ENCODE measurements at places on chromosomes 11 and 22.
A peak's percentile ranks its signal among the peaks of the same experiment; 100 is the strongest.

DNA sequence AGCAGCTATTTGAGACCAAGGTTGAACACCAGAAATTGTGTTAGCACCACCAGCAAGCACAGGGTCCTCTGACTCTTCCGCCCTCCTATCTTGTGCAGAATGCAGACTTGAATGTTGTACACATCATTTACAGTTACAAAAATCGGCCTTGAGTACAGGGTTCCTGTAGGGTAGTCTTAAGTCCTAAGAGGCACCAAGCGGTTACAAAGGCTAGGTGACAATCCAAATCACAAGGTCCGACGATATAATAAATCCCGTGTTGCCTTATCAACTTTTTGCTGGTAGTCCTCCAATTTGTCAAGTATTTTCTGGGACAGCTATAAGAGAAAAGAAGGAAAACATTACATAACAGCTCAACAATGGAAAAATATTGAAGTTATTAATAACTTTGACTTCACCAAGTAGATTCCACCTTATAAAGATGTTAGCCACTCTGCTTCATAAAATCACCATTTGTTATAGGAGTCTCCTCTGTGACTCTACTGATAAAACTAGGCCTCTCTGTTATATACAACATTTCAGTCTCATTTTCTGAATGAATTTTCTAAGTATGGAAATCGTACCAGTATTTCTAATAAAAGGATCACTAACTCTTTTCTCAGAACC is 11.8 kb upstream of the FNBP4 start:
- DNase-seq = no peak

DNA sequence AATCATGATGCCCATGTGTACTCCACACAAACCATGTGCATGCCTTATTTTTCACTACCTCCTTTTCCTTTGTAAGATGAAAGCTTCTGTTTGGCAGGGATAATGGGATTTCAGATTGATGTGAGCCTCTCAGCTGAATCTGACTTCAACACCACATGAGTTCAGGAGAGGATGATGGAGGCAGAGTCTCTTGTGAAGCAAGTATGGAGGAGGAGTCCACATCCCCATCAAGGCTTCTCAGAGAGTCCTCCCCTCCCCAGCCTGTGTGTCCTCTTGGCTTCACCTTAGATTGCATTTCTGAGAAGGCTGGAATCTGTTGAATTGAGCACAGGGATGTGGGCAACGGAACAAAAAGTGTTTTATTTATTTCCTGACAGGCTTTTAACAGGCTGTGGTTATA is 370.4 kb downstream of the FAT3 start:
- DNase-seq = no peak

- DNase-seq = no peak
Measured at GRCh38 chr22:47188261-47189055, 426.0 kb downstream of the TBC1D22A start.

GRCh38 chr11:65308281-65308891 is 6.3 kb upstream of the CDC42EP2 start:
- peak; percentile 7 for DNase-seq

GRCh38 chr11:69295079-69295994 is 1.4 kb downstream of the MYEOV start:
- no peak for DNase-seq

DNA sequence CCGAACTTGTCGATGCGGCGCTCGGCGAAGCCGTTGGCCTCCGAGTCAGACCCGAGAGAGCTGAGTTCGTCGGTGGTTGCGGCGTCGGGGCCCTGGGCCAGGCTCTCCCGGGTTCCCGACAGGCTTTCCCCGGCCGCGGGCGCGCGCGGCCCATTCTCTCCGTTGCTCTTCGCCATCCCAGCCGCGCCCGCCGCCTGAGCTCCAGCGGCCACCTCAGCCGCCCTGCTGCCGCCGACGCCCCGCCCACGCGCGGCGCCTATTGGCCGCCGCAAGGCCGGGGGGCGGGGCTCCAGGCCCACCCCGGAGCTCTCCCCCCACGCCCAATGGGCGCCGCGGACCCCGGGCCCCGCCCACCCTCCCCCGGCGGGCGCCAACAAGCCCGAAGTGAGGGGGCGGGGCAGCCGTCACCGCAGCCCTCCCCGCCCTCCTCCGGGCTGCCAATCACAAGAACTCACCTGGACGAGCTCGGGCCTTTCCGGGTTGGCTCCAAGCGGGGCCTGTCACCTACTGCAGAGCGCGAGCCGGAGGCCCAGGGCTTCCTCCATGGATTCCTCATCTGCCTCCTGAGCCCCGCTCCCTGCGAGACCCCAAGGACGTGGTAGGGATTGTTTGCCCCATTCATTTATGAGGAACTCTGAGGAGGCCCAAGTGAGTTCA is at the start of gene TBC1D10A:
Gene TBC1D10A, minus strand, starts transcription at position 236 of the 657 bp plus-strand sequence. Its CDS starts 60 bp downstream, at position 176.
- peak; percentile 95 for DNase-seq

DNA sequence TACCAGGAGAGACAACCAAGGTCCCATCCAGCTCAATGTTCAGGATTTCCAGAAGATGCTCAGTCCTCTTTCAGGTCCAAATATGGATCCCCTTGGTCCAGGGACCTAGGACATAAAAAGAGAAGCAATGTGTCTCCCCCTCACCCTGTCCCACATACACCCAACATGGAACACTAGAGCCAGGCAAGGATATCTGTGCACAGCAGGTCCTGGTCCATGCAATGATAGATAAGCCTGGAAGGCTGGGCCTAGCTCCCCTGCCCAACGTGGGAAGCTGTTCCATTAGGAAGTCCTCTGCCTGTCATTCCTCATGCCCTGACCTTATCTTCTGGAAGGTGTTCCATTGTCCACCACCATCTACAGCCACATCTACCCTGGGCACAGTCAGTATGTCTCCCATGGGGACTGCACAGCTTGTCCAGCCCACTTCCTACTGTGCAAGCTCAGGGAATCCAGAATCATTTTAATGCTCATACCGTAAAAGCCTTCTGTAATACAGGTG is 1434.8 kb downstream of the TBC1D22A start:
- DNase-seq = no peak

GRCh38 chr11:16856022-16856471 is 117.6 kb downstream of the C11orf58 start:
- DNase-seq = no peak

GRCh38 chr22:47804281-47804680 is 1041.8 kb downstream of the TBC1D22A start:
- no peak for DNase-seq

DNA sequence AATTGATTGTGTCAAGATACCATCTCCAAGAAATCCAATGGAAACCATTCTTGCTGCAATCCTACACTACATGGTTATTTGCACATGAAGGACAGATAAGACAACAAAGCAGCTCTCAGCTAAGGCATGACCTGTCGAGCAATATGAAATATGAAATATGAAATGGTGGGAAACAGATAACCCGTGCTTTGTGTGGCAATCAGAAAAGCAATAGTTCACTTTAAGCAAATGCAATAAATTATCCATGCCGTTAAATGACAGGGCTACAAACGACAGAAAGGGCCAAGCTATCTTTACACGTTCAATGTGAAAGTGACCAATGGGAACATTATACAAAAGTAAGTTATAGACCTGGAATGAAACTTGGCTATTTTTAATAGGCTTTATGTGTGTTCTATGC is 35.2 kb downstream of the KMT5B start:
- no peak for DNase-seq

DNA sequence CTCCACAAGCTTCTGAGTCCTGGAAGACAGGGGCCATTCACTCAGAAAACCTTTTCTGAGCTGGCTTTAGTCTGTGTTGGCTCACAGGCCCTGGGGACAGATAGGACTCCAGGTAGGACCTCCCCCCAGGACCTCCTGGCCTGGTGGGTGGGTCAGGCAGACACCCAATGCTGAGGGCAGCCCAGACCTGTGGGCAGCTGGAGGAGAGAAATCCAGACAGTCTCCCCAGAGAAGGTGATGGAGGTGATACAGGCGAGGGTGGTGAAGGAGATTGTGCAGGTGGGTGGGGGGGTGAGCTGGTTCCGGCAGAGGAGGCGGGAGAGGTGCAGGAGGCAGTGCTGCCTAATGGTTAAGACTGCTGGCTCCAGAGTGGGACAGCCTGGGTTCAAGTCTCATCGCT is 15.6 kb downstream of the LRRC32 start:
- no peak for DNase-seq

- DNase-seq = no peak
Measured at GRCh38 chr22:29070490-29070889, 2.3 kb upstream of the KREMEN1 start.

- no peak for DNase-seq
Measured at GRCh38 chr11:15150507-15150906, 35.8 kb downstream of the INSC start.

GRCh38 chr11:65102142-65103095 is 6.4 kb downstream of the VPS51 start:
- DNase-seq = no peak

GRCh38 chr11:86062719-86063118 is 6.2 kb downstream of the PICALM start:
- peak; percentile 45 for DNase-seq

- no peak for DNase-seq
Measured at GRCh38 chr11:28274216-28274615, 166.0 kb downstream of the METTL15 start.

DNA sequence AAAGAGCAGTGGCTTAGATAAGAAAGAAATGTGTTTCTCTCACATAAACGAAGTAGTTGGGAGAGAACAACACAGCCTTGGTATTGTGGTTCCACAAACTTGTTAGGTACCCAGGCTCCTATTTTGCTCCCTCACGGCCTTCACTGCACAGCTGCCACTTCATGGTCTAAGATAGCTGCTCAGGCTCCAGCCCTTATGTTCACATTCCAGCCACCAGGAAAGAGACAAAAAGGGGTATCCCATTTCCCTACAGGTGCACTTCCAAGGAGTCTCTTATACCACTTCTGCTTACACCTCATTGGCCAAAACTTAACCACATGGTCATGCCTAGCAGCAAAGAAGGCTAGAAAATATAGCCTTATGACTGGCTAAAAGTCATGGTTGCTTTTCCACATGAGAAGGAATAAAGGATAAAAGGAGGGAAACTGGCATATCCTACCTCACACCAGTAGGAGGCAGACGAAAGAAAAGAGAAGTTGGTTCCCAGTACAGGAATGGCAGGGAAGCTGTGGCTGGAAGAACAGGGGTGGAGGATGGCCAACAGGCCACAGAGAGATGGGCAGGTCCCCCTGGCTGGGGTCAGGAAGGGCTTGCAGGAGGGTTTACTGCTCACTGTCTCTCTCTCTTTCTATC is 5.4 kb upstream of the HDHD5 start:
- no peak for DNase-seq

GRCh38 chr11:95764267-95764898 is 25.2 kb downstream of the FAM76B start:
- DNase-seq = peak; percentile 79

DNA sequence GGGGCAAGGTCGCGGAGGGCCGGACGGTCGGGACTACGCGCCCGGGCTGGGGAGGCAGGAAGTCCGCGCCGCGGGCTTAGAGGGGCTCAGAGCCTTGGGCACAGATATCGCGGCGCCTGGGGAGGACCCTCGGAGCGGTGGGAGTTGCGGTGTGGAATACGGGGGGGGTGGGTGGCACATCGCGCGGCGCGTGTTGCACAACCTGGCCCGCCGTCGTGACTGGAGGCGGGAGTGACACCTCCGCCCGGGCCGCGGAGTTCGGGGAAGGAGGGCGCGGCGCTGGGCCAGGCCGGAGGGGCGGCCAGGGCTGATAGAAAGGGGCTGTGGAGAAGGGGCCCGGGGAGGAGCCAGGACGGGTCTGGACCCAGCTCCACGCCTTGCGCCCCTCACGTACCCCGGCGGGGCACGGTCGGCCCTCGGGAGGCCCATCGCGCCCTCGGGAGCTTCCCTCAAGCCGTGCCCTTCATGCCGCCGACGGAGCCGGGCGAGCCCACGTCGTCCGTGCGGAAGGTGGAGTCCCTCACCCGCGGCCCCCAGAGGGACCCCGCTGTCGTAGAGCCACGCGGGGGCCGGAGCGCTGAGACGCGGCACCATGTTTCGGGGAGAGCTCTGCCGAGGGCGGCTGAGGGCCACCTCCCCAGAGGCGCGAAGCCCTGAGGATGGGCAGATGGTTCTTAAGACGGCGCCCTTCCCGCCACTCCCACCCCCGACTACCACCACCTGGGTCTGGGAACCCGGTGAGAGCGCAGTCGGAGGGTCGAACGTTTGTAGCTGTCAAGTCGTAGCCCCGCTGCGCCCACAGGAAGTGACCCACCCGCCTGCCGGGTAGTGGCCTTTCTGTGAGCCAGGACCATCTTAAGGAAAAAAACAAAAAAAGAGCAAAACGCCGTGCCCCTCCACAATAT is 729 bp downstream of the IL17RA start:
- DNase-seq = peak; percentile 21

DNA sequence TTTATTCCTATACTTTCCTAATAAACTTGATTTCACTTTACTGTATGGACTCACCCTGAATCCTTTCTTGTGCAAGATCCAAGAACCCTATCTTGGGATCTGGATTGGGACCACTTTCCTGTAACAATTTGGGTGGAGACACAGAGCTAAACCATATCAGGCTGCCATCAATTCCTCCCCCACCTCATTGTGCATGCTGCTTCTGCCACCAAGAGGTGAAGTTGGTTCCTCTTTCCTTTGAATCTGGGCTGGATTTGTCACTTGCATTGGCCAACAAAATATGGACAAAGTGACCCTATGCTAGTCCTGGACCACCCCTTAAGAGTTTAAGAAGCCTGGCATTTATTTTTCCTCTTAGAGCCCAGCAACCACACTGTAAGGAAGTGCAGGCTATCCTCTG is 39.4 kb upstream of the CEP295 start:
- no peak for DNase-seq

DNA sequence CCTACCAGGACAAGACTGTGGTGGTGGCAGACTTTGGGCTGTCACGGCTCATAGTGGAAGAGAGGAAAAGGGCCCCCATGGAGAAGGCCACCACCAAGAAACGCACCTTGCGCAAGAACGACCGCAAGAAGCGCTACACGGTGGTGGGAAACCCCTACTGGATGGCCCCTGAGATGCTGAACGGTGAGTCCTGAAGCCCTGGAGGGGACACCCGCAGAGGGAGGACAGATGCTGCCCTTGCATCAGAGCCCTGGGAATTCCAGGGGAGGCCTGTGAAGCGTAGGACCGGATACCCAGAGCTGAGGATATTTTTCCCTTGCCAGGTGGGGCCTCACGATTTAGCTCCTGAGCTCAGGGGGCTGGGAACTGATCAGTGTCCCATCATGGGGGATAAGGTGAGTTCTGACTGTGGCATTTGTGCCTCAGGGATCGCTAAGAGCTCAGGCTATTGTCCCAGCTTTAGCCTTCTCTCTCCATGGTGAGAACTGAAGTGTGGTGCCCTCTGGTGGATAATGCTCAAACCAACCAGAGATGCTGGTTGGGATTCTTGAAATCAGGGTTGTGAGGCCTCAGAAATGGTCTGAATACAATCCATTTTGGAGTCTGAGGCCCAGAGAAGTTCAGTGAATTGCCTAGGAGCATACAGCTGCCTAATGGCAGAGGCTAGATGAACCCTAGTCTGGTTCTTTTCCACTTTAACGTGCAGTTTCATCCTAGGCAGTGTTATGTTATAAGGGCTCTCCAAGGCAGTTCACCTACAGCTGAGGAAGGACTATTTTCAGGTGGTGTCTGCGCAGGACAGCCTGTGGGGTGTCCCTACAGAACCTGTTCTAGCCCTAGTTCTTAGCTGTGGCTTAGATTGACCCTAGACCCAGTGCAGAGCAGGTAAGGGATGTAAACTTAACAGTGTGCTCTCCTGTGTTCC is 19.5 kb downstream of the PIK3IP1 start:
- peak; percentile 73 for DNase-seq
